ENCODE measurements at places on chromosomes 6 and 20.
A peak's percentile ranks its signal among the peaks of the same experiment; 100 is the strongest.

- DNase-seq, result no peak
Observed at GRCh38 chr6:40506954-40507353, 80.2 kb downstream of the LRFN2 start.

DNA sequence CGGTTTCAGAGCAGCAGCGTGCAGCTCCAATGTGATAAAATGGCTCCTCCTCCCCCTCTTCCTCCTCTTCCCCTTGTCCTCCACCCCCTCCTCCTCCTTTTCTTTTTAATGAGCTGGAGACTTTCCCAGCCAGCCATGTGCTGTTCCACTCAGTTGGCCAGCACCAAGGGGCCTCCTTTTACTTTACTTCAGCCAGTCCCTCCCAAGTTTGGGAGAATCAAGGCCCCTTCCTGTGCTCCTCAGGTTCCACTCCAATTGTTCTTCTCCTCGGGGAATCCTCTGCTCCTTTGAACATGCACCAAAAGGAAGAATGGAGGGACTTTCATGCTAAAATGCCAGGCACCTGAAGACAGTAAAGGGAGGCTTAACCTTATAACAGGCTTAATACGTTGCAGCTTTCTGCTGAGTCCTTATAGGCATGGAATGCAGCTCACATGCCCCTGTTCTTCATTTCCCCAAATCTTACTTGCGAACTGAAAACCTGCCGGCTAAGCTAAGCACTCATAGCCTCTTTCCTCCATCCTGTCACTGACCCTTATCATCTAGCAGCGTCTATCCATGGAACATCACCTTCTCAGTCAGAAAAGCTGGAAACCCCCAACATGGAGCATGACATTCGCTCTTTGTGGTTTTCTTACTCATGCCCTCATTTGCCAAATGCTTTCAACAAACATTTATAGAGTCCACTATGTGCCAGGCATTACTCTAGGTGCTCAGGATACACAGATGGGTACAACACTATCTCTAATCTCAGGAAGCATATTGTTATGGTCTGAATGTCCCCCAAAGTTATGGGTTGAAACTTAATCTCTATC, 170.6 kb downstream of the PHACTR1 start:
- no peak for DNase-seq

GRCh38 chr6:3929281-3929798, 80.2 kb downstream of the FAM50B start:
- DNase-seq, result no peak

GRCh38 chr6:90162648-90163387, 133.8 kb downstream of the BACH2 start:
- DNase-seq, result no peak

- no peak for DNase-seq
Observed at GRCh38 chr20:21251278-21251677, 51.9 kb upstream of the XRN2 start.

GRCh38 chr20:2006452-2007361, 12.8 kb upstream of the PDYN start:
- DNase-seq, result no peak

GRCh38 chr20:828987-829386, 4.5 kb upstream of the FAM110A start:
- no peak for DNase-seq

GRCh38 chr20:62305149-62305764, 2.5 kb downstream of the ADRM1 start:
- no peak for DNase-seq

- no peak for DNase-seq
Observed at GRCh38 chr6:29730575-29731126, 7.4 kb downstream of the HLA-F start.

DNA sequence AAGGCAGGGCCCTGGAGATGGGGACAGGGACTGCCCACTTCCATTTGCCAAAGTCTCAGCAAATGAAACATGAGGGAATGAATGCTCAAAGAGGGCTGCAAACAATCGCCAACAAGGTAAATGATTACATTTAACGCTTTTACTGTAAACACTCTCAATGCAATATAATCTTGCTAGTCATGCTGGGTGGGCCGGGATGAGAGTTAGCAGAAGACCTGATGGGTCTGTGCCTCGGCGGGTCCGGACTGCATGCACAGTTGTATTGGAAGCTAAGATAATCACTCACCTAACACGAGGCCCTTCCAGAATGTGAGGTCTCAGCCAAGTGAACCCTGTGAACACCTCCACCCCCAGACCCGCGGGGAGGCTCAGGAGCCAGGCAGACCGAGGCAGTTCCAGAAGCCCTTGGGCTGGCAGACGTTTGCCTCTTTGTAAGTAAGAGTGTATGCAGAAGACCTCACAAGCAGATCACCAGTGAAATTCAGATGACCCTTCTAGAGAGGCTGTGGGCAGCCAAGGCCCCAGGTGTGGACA, 4.7 kb upstream of the SLCO4A1 start:
- no peak for DNase-seq

DNA sequence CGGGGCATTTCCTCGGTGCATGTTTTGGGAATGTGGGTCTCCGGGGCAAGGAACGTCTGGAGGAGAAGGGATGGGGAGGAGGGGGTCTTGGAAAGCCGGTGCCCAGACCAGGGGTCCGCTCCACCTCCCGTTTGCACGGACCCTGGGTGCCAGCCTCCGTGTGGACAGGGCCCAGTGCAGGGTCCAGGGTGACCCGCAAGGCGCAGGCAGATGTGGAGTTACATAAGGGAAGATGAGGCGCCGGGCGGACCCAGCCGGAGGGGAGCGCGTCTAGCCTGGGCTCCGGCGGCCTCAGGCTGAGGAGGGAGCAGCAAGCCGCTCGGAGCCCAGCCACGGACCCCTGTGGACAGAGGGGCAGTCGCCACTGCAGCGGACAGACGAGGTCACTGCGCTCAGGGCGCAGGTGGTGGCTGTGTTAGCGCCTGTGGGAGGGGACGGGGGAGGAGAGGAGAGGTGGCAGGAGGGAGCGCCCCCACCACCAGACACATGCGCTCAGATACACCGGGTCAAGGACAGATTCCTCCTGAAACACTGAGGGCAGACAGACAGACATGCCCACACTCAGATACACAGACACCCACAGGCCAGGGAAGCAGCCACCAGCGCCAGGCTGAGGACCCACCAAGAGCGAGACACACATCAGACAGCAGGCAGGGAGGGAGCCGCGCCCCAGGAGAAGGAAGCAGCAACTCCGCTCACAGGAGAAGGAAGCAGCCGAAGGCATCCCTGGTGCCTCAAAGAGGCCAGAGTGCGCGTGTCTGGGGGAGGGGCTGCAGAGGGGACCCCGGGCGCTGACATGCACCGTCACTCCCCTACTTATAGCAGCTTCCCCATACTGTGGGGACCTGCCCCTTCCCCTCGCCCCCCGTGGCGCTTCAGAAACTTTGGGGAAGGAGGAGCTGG, 839 bp upstream of the HRH3 start:
- DNase-seq, result no peak

DNA sequence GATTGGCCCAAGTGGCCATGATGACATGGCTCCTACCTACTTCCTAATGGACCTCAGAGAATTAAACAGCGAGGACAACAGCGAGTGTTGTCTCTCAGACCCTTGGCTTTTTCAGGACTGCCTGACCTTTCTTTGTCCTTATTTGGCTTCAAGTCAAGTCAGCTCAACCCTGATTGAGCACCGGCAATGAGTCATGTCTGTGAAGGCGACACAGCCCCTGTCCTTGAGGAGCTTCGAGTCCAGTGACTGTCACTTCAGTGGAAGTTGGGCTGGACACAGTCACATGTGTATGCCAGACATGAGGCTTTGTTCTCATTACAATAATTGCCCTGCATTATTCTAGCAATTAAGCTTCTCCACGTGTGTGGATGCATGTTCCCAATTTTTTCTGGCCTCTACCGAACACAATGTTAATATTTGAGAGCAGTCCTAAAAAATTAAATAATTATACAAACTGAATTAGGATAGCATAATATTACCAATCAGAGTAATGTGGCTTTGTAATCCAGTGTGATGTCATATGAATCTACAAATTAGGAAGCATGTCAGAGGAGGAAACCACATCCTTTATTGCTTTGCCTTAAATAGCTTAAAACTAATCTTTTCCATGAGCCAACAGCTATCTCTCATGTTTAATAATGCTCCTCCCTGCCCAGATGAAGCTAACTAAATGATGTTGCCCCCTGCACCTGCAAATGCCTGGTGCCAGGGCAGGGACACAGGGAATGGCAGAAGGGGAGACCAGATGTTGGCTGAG, 178.6 kb downstream of the CDH26 start:
- DNase-seq, result no peak

DNA sequence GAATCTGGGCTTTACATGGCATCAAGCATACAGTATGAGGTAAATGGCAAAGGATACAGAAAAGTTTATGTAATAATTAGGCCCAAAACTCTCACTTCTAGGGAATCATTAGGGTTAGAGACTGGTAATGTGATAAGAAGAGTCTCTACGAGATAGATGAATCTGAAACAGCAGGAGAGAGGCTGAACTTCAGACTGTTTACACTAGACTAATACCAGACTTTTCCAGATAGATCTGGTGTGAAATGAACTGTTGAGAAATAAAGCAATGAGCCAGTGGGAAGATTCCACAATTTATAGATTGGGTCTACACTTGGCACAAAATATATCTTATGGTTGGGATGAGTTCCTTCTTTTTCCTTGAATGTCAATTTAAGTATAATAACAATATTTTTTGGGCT, 134.3 kb downstream of the MAN1A1 start:
- DNase-seq, result no peak

DNA sequence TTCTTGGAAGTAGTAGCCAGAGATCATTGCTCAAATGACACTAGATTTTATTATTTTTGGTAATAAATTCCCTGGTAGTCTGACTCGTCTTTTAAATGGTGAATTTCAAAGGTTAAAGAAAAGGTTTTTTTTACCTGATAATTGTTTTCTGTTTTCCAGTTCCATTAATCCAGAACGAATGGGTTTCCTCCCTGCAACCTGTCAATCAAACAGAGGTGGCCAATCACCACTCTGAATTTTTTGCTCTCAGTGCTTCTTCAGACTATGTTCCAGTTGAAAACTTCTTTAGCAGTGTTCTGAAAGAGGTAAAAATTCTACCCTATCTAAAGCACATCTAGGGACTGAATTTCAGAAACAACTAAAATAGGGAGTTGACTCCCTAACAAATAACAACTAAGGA, 73.8 kb downstream of the PHIP start:
- DNase-seq, result no peak

GRCh38 chr6:109330263-109330662, 52.0 kb downstream of the CD164 start:
- no peak for DNase-seq

- no peak for DNase-seq
Observed at GRCh38 chr6:53669592-53669991, 4.0 kb upstream of the KLHL31 start.

- DNase-seq, result no peak
Observed at GRCh38 chr6:52207066-52207465, 20.9 kb downstream of the IL17A start.

GRCh38 chr6:106527979-106528378, 101.3 kb downstream of the RTN4IP1 start:
- no peak for DNase-seq

- no peak for DNase-seq
Observed at GRCh38 chr6:71496018-71496721, 207.6 kb downstream of the OGFRL1 start.

GRCh38 chr20:58706150-58706892, 13.7 kb downstream of the NPEPL1 start:
- DNase-seq, result no peak

GRCh38 chr6:160071805-160072690, 49.6 kb upstream of the SLC22A1 start:
- no peak for DNase-seq

DNA sequence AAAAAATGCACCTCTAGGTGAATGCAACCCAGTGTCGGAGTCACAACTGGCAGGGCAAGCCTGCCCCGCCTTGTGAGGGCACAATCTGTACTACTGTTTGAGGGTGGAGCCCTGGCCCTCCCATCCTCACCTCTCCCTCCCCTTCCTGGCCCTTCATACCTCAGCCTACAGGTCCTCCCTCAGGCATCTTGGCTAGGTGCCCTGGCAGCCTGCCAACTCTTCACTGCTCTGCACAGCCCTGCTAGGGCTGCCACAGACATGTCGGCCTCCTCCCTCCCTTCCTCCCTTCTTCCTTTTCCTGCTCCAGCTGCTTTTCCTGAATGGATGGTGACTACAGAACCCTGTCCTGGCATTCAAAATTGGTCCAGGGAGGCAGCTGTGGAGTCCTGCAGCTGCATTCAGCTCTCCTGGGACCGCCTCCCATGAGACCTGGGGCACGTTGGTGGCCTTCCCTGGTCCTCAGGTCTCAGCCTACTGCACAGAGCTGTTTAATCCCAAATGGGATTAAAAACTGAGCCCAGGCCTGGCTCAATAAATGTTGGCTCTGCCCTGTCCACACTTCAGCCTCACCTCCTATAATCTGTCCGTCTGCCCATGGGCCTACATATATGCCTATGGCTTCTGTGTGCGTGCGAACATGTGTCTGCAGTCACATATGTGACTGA, 52.7 kb downstream of the CDH22 start:
- DNase-seq, result peak; percentile 75

GRCh38 chr20:37556538-37556937, 28.9 kb upstream of the BLCAP start:
- DNase-seq, result no peak

GRCh38 chr6:107731422-107732319, 92.4 kb downstream of the SCML4 start:
- DNase-seq, result no peak

- no peak for DNase-seq
Observed at GRCh38 chr20:37238426-37238825, 23.2 kb downstream of the GHRH start.

DNA sequence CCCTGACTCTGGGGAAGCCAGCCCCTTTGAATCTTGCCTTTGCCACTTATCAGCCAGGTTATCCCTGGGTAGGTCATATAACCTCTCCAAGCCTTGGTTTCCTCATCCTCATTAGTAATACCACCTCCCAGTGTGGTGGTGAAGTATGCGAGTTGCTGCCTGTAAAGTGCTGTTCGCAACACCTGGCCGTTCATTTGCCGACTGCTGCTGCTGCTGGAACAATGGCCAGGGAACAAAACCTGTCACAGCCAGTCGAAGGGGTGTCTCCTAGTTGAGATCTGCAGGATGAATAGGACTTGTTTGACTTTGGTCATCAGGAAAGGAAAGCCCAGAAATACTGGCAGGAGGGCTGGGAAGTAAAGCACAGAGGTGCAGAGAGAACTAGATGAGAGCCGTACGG, 6.1 kb downstream of the MANBAL start:
- no peak for DNase-seq

GRCh38 chr6:1736346-1737105, 126.8 kb downstream of the FOXC1 start:
- no peak for DNase-seq
